EL (cell line): ENCODE measurements at places on chromosomes 3 and 15.

DNA sequence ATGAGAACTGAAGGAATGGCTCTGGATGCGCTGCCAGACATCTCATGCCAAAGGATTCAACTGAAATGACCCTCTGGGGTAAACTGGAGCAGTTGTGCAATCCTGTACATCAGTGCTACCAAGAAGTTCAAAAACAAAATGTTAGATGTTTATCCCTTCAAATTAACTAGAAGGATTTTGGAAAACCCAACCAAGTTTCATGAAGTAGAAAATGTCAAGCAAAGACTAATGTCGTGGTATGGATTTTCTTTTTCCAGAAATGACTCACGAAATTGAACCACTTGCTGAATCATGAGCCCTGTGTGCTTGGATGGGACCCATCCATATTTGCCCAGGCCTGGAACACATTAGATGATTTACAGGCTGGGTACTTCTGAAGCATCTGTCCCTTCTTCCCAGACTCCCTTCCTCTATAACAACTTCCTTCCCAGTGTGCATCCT, 101.6 kb downstream of the LRTM1 start:
- DNase-seq = peak; percentile 12

- DNase-seq = peak; percentile 85
Observed at GRCh38 chr3:149621218-149622005, 36.4 kb downstream of the WWTR1 start.

DNA sequence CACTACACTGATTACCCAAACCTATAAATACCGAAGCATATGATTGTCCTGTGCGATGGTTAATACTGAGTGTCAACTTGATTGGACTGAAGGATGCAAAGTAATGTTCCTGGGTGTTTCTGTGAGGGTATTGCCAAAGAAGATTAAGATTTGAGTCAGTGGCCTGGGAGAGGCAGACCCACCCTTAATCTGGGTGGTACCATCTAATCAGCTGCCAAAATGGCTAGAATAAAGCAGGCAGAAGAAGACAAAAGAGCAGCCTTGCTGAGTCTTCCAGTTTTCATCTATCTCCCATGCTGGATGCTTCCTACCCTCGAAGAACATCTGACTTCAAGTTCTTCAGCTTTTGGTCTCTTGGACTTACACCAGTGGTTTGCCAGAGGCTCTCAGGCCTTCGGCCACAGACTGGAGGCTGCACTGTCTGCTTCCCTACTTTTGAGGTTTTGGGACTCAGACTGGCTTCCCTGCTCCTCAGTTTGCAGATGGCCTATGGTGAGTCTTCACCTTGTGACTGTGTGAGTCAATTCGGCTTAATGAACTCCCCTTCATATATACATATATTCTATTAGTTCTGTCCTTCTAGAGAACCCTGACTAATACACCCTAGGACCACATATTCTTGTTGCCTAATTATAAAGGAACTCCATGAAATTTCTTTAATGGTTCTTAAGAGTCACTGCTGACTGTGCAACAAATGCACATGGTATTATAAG, 31.7 kb downstream of the CSNK1G1 start:
- peak; percentile 17 for DNase-seq

- DNase-seq = no peak
Observed at GRCh38 chr3:60024400-60024799, 974.6 kb upstream of the CFAP20DC start.

DNA sequence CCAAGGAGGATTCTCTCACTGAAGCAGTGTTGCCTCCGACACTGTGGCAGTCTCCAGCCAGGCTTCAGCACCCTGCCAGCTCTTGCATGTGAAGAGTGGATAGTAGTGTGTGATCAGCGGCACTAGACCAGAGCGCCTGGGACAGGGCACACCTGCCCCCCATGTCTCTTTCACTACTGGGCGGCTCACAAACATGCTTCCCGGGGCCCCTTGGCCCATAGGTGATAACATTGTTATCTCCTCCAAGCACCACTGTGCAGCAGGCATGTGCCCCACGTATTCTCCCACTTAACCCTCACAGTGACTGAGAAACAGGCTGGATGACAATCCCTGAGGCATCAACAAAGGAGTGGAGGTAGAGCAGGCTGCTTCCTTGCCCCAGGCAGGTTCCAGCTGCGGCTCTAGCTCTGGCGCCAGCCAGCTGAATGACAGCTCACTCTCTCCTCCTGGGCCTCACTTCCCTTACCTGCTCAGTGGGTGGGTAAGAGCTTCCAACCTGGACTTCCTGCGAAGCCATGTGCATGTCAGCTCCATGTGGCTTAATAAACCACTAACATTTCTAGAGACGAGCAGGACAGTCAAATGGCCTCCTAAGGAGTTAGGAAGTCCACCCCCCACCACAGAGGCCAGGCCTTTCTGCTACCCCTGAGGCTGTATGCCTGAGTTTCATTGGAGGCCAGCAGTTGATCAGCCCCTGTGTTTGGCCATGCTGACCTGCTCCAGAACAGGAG, 37.8 kb downstream of the KLF13 start:
- no peak for DNase-seq

DNA sequence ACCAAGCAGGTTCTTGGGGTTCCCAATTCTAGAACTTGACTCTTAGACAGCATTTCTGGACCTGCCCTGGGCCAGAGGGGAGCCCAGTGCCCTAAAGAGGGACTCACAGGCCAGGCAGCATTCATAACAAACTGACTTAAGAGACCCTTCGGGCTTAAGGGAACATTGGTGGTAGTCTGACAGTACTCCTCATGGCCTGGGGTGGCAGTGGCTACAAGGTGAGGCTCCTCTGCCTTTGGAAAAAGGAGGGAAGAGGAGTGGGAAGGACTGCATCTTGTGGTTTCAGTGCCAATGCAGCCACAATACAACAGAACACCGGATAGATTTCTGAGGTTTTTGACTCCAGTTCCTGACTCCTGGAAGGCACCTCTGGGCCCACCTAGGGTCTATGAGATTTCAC, 172.2 kb upstream of the STRIT1 start:
- no peak for DNase-seq

DNA sequence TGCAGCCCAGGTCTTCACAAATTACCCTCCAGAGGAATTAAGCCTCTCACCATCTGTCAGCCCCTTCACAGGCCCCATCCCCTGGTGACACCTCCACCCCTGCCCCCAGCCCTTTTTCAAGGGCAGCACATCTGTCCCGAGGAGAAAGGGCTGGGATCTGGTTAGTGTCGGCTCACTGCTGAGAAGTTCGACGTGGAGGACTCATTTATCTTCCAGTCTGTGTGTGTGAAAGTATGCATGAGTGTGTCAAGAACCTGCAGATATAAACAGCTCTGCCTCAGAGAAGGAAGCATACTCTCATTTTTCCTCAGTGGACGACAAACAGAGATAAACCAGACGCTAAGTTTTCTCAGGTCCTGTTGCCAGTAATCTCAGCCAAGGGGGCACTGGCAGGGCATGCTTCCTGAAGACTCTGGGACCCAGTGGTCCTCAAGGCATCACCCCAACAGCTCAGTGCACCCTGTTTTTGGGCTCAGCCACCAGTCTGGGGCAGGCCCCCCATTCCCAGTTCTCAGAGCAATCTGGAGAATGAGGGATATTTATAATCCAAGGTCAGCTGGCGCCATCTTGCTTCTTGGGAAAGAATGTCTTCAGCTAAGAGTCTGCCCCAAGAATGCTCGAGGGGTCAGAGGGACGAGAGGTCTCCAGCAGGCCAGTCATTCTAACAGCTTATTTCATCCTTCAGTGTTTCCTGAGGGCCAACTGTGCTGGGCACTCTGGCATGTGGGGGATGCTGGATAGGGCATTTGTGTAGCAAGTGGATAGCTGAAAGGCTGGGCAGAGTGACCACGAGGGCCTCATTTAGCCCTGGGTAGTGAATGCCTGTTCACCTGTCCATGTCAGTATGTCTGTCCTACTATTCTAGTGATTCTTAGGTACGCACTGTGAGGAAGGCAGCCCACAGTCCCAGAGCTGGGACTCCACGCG, 73.6 kb downstream of the ADCY5 start:
- no peak for DNase-seq

- peak; percentile 70 for DNase-seq
Observed at GRCh38 chr3:57100046-57100695, 39.7 kb downstream of the SPATA12 start.

GRCh38 chr3:173825730-173826129, 428.2 kb downstream of the NLGN1 start:
- DNase-seq = no peak

DNA sequence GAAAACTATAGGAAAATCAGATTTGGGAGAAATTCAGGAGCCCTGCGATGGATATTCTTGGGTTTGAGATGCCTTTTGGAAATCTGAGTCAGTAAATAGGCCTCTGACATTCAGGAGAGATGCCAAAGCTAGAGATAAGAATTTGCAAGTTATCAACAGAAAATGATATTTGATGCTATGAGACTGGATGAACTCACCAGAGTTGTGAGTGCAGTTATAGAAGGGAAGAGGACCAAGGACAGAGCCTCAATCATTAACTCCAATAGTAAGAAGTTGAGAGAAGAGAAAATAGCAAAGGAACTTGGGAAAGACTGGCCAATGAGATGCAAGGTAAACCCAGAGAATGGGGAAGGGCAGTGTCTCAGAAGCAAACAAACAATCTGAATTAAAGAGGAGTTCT, 7.9 kb upstream of the ANO10 start:
- DNase-seq = peak; percentile 8

GRCh38 chr3:188242436-188243123, 88.6 kb downstream of the LPP start:
- DNase-seq = no peak

DNA sequence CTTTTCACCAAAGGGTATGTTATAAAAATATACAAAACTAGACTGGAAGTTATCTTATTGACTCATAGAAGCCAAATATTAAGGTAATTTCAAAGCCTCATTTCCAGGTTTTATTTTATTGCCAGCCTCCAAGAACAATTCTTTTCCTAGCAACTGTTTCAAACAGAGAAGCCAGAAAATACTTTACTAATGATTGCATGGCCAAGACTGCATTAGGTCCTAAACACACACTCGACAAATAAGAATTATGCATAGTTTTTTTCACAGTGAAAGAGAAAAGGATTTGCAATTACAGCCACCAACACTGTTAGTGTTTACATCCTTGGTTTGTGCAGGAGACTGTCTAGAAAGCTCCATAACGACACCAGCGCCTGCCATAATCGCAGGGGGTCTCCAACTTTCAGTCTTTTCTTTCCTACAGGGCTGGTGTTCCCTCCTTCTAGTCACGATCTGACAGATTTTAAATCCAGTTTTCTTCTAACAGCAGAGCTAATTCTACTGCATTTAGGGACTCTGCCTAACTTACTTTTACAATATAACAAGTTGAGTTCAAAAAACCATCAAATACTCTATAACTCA, 58.1 kb downstream of the CLASP2 start:
- no peak for DNase-seq

DNA sequence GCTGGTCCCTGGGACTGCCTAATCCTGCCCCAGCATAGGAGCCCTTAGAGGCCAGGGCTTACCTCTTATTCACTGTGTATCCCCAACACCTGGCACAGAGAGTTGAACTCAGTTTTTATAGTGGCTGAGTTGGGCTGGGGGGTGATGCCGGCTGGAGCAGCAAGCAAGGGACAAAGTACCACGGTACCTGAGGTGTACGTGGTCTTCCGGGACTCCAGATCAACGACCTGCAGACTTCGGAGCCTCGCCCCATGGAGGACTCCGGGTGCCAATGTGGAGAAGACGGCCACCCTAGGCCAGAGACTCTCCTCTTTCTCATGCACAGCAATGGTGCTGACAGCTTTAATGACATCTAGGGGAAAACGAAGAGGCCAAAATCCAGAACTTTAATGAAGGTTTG, 8.1 kb downstream of the WDR73 start:
- no peak for DNase-seq

DNA sequence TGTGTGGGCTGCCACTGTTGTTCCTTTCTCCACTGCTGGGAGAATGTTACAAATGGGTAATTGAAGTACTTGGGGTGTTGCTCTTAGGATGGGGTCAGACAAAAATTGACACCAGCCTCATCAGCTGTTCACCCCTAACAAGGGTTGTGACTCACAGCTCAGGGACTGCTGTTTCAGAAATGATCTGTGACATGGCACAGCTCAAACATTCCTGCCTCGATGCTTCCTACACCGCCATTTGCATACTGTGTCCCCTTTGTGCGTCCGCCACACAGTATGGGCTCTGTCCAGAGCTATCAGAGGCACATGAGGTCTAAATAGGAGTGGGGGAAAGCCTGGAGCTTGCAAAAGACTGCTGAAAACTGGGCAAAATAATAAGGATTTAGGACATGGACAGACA, 43.9 kb downstream of the CCNL1 start:
- no peak for DNase-seq

DNA sequence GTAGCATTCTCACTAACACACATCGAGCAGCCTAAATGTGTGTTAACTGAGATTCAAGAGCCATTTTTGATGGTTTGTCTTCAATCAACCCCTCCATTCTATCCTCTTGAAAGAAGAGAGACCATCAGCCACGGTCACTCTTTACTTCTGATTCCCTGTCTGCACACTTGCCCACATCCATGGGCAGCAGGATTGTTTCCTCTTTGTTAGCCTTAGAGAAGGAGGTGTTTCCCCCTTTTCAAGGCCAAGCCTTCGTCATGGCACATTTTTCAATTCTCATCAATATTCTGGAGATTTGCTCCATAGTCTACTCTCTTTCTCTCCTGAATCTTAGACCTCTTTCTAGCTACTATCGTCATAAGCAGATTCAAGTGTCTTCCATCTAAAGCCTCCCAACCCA, 522.4 kb upstream of the NAALADL2 start:
- DNase-seq = no peak

DNA sequence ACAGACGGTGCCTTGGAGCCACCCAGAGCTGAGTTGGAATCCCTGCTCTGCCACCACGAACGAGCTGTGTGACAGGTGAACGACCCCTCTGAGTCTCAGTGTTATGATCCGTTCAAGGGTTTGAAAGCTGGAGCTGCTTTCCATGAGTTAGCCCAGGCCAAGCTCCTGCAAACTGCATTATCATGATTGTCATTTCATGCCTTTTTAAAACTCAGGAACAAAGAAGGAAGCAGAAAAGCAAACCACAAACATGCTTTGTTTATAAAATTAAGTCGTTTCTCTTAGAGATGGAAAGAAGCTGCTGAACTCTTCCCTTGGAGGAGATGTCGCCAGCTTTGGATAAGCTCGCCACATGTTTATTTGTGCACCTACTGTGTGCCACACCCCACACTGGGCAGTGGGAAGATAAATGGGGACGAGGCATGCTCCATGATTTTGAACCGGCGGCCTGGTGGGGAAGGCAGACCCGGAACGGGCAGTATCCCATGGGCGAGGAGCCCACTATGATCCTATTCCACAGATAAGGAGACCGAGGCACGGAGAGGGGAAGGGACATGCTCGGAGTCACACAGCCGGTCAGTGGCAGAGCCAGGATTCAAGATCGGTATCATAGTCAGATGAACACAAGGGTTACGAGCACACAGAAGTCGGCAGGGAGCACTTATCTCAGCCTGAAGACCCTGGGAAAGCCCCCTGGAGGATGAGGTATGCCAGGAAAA, 15.9 kb downstream of the HRH1 start:
- DNase-seq = no peak

GRCh38 chr15:93664213-93664956, 567.0 kb upstream of the MCTP2 start:
- DNase-seq = no peak

- DNase-seq = peak; percentile 10
Observed at GRCh38 chr15:92958105-92958504, 58.0 kb downstream of the CHD2 start.
